ENCODE measurements at places on chromosomes 3 and 15.

- no peak for DNase-seq
Measured at GRCh38 chr3:49025005-49025792, 3.3 kb downstream of the NDUFAF3 start.

DNA sequence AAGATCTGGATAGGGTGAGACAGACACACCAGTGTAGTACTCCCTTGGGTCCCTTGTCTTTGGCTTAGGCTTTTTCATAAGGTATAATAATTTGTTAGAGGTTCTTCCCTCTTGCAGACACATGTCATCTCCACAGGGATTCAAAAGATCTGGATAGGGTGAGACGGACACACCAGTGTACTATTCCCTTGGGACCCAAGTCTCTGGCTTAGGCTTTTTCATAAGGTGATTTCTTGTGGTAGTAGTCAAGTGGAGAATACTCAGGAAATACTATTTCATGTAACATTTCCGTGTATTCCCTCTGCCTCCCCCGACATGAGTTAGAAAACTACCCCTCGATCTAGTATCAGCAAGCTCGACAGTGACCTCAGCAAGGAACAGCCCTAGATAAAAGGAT, 954 bp upstream of the MAPKBP1 start:
- no peak for DNase-seq

DNA sequence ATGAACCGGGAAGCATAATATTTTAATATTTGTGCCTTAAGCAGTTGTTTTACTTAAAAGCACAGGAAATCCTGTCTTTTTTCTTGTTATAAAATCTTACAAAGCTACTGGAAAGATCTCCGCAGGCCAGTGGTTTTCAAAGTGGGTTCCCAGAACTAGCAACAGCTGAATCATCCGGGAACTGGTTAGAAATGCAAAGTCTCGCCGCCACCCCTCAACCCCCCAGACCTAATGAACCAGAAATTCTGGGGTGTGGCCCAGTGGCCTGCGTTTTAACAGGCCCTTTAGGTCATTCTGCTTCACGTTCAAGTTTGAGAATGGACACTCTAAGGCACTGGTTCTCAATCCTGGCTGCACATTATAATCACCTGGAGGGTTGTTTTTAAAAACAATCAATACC, 74.7 kb downstream of the PDZRN3 start:
- DNase-seq = no peak

- no peak for DNase-seq
Measured at GRCh38 chr3:192372616-192373015, 354.7 kb downstream of the FGF12 start.

DNA sequence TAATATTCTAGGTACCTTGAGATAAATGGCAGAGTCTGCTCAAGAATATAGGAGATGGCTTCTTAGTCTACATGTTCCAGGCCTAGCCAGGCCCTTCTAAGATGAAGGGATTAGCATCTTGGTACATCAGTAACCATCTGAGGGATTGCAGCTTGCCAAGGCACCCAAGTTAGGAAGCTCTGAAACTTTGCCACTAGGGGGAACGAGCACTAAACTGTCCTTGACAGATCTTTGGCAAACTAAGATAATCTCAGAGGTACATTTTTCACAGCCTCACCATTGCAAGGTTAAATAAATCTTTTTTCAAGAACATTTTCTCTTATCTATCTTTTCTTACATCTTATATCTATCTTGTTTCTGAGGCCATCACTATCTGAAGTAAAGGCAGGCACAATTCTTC, 351.2 kb downstream of the RAP2B start:
- no peak for DNase-seq

DNA sequence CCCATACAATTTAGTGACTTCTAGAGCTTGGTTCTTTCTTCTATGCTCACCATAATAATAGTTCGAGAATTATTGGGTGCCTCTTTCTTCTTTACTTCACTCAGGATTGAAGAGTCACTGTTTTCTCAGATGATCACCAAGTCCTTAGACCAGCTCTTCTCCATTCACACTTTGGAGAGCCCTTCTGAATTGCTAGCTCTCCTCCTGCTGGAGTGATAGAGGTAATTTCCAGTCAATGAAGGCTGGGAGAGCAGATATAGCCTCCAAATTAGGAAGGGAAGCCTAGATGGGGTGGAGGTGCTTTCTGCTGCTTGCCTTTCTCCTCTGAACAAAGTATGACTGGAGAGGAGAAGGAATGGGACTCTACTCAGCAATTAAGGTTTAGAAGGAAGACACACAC, 10.7 kb upstream of the BBX start:
- no peak for DNase-seq

DNA sequence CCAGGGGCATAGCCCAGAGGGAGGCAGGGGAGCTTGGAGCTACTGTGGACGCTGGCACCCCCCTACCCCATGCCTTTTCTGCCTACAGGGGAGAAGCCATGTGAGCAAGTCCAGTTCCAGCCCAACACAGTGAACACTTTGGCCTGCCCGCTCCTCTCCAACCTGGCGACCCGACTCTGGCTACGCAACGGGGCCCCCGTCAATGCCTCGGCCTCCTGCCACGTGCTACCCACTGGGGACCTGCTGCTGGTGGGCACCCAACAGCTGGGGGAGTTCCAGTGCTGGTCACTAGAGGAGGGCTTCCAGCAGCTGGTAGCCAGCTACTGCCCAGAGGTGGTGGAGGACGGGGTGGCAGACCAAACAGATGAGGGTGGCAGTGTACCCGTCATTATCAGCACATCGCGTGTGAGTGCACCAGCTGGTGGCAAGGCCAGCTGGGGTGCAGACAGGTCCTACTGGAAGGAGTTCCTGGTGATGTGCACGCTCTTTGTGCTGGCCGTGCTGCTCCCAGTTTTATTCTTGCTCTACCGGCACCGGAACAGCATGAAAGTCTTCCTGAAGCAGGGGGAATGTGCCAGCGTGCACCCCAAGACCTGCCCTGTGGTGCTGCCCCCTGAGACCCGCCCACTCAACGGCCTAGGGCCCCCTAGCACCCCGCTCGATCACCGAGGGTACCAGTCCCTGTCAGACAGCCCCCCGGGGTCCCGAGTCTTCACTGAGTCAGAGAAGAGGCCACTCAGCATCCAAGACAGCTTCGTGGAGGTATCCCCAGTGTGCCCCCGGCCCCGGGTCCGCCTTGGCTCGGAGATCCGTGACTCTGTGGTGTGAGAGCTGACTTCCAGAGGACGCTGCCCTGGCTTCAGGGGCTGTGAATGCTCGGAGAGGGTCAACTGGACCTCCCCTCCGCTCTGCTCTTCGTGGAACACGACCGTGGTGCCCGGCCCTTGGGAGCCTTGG, 5.6 kb downstream of the CIB1 start:
- no peak for DNase-seq

GRCh38 chr3:31412832-31413231, 119.9 kb upstream of the STT3B start:
- DNase-seq = no peak

DNA sequence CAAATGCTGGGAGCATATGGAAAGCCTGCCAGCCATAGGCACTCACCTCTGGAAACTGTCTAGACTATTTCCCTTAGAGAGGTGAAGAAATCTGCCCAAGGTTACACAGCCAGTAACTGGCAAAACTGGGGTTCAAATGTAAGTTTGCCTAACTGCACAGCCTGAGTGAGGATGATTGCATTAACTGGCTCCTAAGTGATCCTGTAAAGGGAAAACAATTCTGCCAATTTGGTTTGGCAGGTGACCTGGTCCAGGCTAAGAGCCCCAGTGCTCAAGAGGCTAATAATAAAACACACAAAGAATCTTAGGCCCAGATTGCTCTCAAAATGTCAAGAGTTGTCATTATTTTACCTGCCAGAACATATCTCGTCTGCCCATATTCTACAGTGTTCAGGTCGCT, 43.9 kb upstream of the SPRED1 start:
- DNase-seq = no peak

GRCh38 chr3:114551770-114552526, 258.1 kb downstream of the TIGIT start:
- no peak for DNase-seq

DNA sequence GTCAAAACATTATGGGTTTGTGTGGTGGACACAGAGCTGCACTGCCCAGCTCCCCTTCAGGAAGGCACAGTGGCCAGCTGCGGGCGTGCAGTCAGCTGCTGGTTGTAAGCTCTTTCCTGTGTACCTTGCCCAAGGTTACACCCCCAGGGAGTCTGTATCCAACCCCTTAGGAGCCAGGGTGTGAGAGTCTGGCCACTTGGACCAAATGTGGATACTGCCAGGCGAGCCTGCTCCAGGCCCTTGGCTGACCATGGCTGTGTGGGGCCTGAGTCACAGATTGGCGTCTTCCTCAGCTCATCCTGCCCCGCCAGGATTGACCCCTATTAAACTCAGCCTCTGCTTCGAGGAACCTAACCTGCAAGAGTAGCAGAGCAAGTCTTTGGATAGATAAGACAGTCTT, 56.9 kb downstream of the ABHD5 start:
- DNase-seq = no peak

DNA sequence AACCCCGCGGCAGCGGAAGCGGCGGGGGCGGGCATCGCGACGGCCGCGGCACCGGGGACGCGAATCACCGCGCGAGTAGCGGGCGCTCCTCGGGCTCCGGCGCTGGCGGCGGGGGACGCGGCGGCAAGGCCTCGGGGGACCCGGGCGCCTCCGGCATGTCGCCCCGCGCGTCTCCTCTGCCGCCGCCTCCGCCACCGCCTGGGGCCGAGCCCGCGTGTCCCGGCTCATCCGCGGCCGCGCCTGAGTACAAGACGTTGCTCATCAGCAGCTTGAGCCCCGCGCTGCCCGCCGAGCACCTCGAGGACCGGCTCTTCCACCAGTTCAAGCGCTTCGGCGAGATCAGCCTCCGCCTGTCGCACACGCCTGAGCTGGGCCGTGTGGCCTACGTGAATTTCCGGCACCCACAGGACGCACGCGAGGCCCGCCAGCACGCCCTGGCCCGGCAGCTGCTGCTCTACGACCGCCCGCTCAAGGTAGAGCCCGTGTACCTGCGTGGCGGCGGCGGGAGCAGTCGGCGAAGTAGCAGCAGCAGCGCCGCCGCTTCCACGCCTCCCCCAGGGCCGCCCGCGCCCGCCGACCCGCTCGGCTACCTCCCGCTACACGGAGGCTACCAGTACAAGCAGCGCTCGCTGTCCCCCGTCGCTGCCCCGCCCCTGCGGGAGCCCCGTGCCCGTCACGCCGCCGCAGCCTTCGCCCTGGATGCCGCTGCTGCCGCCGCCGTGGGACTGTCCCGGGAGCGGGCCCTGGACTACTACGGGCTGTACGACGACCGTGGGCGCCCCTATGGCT, 675 bp downstream of the RBM15B start:
- peak; percentile 42 for DNase-seq

DNA sequence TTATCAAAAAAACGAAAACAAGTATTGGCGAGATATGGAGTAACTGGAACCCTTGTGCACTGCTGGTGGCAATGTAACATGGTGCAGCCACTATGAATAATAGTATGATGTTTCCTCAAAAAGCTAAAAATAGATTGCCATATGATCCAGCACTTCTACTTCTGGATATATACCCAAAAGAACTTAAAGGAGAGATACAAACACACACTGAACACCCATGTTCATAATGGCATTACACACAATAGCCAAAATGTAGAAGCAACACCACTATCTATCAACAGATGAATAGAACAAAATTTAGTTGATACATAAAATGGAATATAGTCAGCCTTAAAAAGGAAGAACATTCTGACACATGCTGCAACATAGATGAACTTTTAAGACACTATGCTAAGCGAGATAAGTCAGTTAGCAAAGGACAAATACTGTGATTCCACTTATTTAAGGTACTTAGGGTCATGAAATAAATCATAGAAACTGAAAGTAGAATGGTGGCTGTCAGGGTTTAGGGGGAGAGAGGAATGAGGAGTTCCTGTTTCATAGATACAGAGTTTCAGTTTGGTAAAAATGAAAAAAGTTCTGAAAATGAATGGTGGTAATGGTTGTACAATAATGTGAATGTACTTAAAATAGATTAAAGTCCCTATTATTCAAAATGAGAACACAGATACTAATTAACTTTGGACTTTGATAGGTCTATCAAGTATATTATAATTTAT, 59.4 kb upstream of the IMPG2 start:
- DNase-seq = no peak

- no peak for DNase-seq
Measured at GRCh38 chr15:29749365-29750086, 72.7 kb downstream of the TJP1 start.

- no peak for DNase-seq
Measured at GRCh38 chr3:195240171-195240701, 30.7 kb downstream of the XXYLT1 start.

DNA sequence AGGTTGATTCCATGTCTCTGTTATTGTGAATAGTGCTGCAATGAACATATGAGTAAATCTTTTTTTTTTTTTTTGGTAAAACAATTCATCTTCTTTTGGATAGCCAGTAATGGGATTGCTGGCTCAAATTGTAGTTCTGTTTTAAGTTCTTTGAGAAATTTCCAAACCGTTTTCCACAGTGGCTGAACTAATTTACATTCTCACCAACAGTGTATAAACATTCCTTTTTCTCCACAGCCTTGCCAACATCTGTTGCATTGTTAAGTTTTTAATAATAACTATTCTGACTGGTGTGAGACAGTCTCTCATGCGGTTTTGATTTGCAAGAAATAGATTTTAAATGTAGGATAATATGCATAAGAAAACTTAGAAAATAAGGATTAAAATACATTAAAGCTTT, 279.0 kb upstream of the EPHA3 start:
- DNase-seq = no peak

DNA sequence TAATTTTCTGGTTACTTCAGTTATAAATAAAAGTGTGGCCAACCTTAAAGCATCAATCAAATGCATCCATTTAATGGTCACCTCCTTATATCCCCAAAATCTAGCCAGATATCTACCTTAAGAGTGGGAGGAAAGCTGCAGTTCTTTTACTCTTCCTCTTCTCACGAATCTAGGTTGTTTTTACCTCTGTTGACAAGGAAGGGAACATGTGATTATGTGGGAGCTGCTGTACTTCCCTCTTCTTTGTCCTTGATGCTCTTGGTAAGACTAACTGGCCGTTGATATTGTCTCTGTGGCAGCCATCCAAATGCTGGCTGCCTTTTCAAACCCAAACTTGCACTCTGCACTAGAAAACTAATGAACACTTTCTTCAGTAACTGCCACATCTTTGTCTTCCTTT, 275.3 kb upstream of the CADM2 start:
- DNase-seq = no peak

DNA sequence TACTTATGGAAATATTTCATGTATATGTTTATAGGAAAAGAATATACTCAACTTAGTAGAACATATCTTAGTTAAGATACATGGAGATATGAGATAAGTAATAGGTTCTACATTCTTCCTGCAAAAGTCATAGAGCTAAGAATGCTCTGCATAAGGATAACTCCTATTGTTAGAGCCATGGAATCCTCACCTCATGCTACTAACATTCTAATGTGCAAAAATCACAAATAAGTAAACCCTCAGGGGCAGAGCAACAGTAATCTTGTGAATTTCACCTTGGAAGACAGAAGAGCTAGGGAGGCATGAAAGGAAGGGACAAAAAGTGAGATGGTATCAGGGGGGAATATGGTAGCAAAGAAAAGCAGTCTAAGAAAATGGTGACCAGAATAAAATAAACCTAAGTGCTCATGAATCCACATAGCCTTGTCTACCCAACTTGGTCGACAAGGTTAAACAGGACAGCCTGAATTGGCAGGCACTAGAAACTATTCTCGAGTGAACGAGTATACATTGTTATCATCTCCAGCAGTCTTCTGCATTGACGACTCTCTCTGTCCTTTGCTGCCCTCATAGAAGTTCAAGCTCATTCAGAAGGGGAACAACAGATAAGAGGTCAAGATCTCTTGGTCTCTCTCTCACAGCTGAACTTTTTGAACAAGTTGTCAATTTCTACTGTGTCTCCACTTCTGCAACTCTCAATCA, 52.8 kb downstream of the XRN1 start:
- DNase-seq = no peak

GRCh38 chr3:181725830-181726229, 14.1 kb downstream of the SOX2 start:
- no peak for DNase-seq

- DNase-seq = no peak
Measured at GRCh38 chr3:144463911-144464310, 492.3 kb downstream of the DIPK2A start.

Measured in GM12892 (cell line).